ENCODE measurements at places on chromosomes 2 and 18. TPM values are rescaled to one million over a fixed set of nuclear protein-coding genes. Genes with fewer than 3 reads are reported as not detected.

The KCNE4 gene
- total RNA-seq = not detected

The METTL8 gene
- total RNA-seq = 24.3 TPM

The STEAP3 gene
- 26.3 TPM for total RNA-seq

The SERPINB10 gene
- not detected for total RNA-seq

The CNTNAP5 gene
- total RNA-seq = not detected

The TXNDC9 gene
- 38.6 TPM for total RNA-seq

The TGFA gene
- total RNA-seq = 36.4 TPM

The EML6 gene
- 3.7 TPM for total RNA-seq

The PROC gene
- 5.8 TPM for total RNA-seq

The ACTR1B gene
- total RNA-seq = 49.9 TPM

The TNFRSF11A gene
- total RNA-seq = 6.3 TPM

The DAPL1 gene
- total RNA-seq = not detected

The SERPINB2 gene
- 0.73 TPM for total RNA-seq

The IL1F10 gene
- not detected for total RNA-seq

The IMP4 gene
- 76.8 TPM for total RNA-seq

The PDCD1 gene
- total RNA-seq = not detected

The CLIP4 gene
- total RNA-seq = 107 TPM

The ANKRD36 gene
- 32.3 TPM for total RNA-seq

The HOXD11 gene
- total RNA-seq = not detected

The SLC4A5 gene
- total RNA-seq = 1.2 TPM

The TPO gene
- not detected for total RNA-seq

The TTN gene
- not detected for total RNA-seq

The ALKAL2 gene
- total RNA-seq = not detected

The TLX2 gene
- total RNA-seq = 3.8 TPM

The RTP5 gene
- not detected for total RNA-seq

The SLC9A4 gene
- 0.85 TPM for total RNA-seq

The SCN9A gene
- total RNA-seq = 5.2 TPM

The INPP5D gene
- 0.74 TPM for total RNA-seq

The CHRNA1 gene
- not detected for total RNA-seq

The CCDC102B gene
- 2.3 TPM for total RNA-seq

The LCT gene
- total RNA-seq = not detected

The NT5C1B gene
- total RNA-seq = not detected

The LDAH gene
- total RNA-seq = 14.6 TPM

The TMEM198 gene
- total RNA-seq = 5.8 TPM

The TMEM37 gene
- 1.2 TPM for total RNA-seq

The MROH2A gene
- 2.9 TPM for total RNA-seq

The XIRP2 gene
- total RNA-seq = not detected

The SP140 gene
- 0.58 TPM for total RNA-seq

The GAL3ST2 gene
- total RNA-seq = 3.9 TPM

The RNF125 gene
- 0.15 TPM for total RNA-seq

Data from PC-9 (cell line).